ENCODE measurements at places on chromosomes 11 and 22.

DNA sequence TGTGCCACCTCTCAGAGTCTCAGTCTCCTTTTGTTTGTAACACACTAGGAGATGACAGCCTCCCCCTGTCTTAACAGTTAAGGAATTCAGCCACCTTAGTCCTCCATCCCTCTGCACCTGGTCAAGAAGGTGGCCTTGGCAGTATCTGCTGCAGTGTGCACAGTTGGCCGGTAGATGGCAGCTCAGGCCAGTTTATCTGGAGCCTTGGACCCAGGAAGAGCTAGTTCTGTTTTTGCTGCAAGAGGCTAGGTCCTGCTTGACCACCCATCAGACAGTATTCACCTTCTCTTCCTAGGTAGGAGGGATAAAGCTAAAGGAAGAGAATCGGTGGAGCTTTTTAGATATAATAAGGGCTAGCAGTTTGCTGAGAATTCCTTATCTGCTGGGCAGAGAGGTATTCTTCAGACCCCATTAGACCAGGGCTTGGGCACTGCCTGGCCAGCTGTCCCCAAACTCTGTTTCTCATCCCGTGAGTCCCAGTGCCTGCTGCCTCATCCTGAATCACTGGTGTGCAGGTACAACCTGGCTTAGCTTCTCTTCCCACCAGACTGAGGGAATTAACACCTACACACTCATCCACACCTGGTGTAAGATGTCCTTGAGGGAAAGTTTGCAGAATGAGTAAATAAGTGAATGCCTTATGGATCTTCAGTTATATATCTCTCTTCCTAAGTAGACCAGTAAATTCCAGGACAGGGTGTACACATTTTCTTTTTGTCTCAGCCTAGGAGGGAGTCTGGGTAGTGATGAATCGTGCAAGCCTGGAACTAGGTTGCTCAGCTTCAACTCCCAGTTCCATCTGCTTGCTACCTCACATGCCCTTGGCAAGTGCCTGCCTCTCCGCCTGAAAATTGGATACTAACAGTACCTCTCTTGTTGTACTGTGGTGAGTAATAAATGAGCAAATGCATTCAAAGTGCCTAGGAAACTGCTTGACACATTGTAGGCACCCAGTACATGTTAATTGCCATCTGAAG is 70.8 kb upstream of the NARS2 start:
- DNase-seq: peak; percentile 55

DNA sequence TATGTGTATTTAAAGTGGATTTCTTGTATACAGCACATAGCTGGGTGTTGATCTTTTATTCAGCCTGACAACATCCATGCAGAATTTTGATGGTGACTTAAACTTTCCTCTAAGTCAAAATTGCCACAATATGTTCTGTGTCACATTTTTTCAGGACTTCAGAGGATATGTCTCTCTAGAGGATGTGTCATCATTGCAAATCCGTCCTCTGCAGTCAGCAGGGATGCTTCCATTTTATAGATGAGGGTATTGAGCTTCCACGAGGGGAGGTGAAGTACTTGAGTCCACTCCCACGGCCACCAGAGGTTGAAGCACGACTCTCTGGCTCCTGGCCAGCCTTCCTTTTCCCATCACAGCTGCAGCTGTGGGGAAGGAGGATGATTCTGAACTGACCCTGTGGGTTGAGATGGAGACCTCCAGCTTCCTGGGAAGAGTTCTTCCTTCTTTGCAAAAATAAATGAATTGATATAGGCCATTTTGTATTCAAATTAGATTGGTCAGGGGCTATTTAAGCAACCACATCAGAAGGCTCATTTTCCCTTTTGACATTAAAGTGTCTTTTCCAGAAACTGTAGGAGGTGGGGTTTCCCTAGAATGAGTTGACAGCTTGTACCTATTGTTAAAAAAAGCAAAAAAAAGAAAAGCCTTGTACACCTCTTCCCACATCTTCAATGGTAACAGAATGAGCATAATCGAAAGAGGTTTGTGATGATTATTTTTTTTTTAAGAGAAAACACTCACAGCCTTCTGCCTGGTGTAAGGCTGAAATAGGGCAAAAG is 55.2 kb upstream of the MYEOV start:
- DNase-seq: no peak

- DNase-seq: no peak
Measured at GRCh38 chr11:114152162-114152561, 92.7 kb downstream of the ZBTB16 start.

GRCh38 chr11:72955466-72955865 is 141.3 kb downstream of the ATG16L2 start:
- DNase-seq: no peak

DNA sequence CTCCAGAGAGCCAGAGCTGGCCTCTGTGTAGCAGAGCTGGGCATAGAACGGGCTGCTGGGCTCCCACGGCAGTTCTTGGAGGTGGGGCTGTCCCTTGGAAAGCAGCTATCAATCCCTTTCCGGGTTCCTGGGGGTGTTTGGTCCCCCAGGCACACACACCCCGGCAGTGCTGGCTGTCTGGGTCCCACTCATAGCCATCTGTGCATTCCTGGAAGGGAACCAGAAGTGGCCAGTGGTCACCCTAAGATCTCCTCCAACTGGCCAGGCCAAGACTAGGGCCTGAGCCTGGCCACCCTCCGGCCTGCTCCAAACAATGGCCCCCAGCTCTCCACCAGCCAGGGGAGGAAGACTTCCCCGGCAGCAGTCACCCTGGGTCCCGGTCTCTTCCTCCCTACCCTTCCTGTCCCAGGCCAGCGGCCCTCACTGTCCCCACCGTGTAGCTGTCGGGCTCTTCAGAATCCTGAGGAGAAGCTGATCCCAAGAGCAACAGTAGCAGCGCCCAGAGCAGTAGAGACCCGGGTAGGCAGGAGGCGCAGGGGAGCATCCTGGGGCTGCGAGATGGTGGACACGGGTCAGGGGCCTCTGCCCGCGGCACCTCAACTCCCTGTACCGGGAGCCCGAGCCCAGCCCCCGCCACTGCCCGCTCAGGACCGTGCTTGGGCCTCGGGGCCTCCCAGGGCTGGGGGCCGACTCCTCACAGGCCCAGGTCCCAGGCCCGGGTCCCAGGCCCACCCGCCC is 620 bp downstream of the EFEMP2 start:
- no peak for DNase-seq

DNA sequence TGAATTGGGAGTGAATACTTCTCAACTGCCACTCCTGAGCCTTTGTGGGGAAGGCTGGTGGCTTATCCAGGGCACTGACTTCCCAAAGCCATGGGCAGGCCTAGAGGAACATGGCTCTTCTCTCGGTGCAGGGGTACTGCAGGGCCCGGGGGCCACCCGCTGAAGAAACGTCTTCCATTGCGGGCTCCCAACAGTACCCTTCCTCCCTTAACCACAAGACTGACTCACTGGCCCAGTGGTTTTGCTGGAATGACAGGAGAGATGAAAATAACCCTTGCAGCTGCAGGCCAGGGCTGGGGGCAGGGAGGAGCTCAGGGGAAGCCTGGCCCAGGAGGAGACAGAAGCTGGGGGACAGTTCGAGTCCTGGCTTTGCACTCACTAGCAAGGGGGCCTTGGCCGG is 13.5 kb downstream of the TXN2 start:
- no peak for DNase-seq

DNA sequence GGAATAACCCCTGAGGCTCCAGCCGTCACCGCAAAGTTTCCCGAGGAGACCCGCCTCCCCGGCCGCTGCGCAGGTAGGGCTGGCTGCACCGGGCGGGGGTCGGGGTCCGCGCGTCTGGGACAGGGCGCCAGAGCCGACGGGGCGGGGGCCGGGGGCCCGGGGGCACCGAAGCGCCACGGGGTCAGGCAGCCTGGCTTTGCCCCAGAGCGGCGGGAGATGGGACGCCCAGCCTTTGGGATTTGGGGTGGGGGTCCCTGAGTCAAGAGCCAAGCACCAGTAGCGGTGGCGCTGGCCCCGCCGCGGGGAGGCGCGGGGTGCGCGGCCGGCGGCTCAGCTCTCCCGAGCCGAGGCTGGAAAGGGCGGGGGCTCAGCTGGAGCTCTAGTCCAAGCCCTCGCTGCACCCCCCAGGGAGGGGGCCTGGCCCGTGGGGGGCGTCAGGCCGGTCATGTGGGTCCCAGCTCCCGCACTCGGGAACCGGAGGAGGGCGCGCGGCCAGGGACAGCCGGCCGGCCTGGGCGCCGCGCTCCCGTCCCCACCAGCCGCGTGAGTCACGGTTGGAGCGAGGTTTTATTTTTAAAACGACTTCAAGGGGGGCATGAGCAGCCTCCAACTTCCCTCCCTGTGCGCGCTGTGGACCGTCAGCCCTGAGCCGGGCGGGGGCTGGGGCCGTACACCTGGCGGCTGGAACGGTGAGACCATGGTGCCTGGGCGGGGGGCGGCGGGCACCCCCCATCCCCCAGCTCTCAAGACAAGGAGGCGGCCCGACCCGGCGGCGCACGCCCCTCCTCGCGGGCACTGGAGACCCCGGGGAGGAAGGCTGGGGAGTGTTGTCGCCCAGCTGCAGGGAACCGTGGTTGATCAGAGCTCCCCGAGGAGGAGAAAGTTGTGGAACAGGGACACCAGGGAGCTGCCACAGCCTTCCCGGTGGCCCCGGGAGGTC is 626 bp downstream of the FLRT1 start:
- no peak for DNase-seq

- DNase-seq: no peak
Measured at GRCh38 chr11:110737593-110737992, 25.4 kb upstream of the ARHGAP20 start.

DNA sequence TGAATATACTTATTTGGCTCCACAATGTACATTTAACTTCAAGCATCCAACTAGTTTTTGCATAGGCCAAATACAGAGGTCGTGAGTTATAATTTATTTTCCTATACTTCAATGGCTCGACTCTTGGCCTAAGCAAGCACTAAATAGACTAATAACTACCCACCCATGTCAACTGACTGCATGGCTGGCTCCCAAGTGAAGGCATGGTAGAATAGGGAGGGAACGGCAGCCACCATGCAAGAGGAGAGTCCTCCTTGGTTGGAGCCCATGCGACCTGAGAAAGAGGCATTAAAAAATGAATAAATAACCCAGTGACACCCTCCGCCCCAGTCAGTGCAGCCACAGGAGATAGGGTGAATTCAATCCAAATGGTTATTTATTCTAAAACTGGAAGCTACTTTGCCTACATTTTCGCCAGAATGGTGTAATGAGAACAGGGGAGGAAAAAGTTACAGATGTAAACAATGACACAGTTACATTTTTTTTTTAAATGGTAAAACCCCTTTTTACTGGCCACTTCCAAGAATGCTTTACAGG is 4.9 kb downstream of the GNG3 start:
- DNase-seq: no peak

- peak; percentile 50 for DNase-seq
Measured at GRCh38 chr11:128725630-128726319, 31.9 kb downstream of the FLI1 start.

GRCh38 chr11:111524056-111524455 is 9.5 kb downstream of the HOATZ start:
- no peak for DNase-seq

DNA sequence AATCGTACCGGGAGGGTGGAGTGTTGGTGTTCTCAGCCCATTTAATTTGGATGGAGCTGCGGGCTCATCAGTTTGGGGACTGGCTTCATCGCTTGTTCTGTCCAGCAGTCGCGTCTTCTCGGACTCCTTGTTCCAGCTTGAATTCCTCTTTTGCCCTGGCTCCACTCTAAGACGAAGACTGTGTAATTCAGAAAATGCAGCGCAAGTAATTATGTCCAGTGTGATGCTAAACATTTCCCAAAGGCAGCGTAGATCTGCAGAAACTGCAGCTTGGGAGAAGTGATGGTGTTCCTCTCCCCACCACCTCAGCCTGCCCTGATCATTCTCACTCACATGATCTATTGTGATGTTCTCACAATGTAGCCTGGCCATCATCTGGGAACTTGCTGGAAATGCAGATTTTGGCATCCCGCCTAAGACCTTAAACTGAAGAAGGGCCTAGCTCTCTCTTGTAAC is 666 bp downstream of the SLC25A18 start:
- DNase-seq: no peak

DNA sequence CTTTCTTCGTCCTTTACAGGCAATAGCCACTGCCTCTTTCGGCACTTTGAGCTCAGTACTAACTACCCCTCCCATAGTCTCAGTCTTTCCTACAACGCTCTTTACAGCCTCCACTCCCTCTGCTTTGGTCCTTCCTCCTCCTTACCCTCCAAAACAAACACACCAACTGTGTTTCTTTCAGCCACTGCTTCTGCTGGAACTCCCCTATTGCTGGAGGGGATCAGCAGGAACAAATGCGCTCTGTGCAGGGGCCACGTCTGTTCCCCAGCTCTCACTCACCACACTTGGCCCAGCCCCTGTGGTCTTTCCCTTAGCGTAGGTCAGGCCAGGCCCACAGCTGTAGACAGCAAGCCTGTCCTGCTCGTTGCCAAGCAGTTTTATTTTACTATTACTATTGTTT is 42.3 kb downstream of the PC start:
- DNase-seq: no peak

- DNase-seq: no peak
Measured at GRCh38 chr11:116577273-116577672, 195.5 kb downstream of the BUD13 start.

DNA sequence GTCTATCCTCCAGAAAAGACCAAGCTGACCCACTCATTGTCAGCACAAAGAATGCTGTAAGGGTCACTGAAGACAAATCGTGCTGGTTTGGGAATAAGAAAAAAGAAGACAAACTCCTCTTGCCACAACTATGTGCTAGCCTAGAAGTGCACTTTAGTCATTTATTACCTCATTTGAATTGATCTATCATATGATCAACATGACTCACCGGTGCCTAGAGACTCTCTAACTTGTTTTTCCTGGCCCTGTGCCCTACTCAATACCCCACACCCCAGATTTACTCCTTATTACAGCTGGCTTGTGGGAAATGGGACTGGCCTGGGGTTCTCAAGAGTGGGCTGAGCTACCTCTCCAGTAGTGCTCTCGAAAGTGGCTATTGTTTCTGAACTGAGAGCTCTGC is 35.9 kb upstream of the HORMAD2 start:
- no peak for DNase-seq

Data from stimulated activated naive CD8-positive, alpha-beta T cell treated with anti-CD3 and anti-CD28 coated beads, Interleukin-15, amount 100 ng/mL, for 72 hours (primary cell).